ENCODE measurements at places on chromosomes 7 and 10.

GRCh38 chr10:18219146-18219545, 78.9 kb downstream of the CACNB2 start:
- no peak for DNase-seq

DNA sequence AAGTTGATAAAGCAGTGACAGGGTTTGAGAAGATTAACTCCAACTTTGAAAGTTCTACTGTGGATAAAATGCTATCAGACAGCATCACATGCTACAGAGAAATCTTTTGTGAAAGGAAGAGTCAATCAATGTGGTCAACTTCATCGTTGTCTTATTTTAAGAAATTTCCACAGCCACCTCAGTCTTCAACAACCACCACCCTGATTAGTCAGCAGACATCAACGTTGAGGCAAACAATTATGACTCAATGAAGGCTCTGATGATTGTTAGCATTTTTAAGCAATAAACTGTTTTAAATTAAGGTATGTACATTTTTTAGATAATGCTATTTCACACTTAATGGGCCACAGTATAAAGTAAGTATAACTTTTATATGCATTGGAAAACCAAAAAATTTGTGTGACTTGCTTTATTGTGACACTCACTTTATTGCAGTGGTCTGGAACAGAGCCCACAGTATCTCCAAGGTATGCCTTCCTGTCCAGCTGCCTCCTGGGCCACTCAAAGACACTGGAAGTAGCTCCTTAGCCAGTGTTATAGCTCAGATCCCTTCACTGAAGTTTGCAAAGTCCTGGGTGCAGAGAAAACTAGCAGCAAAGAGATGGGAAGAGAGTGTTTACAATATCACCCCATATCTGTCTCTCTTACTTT, 293.1 kb downstream of the ARHGAP12 start:
- DNase-seq, result no peak

DNA sequence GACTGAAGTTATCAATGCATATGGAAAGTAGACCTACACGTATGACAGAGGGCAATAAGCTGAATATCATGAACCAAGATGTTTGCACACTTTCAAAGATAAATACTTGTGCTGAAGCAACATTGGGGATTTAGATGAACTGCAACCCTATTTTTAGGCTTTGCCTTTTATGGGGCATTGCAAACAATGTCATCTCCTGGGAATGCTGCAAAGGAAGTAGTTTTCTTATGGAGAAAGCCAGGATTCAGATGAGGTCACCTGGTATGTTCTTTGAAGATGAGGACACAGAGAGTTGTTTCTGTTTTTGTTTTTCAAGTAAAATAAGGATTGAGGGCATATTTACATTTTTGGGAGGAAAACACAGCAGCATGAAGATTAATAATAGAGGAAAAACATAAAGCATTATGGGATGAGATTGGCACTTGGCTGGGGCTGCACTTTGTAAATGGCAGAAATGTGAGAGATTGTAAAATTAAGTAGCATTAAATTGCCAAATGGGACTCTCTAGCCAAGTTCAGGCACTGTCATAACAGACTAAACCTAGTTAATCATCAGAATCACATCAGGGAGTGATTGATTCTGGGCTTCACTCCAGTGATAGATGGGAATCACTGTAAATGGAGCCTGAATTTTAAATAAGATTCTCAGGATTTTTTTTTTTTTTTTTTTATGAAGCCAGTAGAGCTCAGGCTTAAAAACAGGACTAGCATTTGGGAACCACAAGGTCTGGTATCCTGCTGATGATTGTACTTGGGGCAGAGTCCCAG, 63.1 kb downstream of the MALRD1 start:
- DNase-seq, result no peak

GRCh38 chr10:20489961-20490360, 407.1 kb downstream of the NEBL start:
- DNase-seq, result no peak

Measured in stimulated activated CD4-positive, alpha-beta T cell treated with anti-CD3 and anti-CD28 coated beads, Interleukin-2, amount 100 ng/mL, for 4 hours (primary cell).